RCC 7860 (cell line): ENCODE measurements at places on chromosomes 2 and 18.
A peak's percentile ranks its signal among the peaks of the same experiment; 100 is the strongest.

GRCh38 chr2:138712212-138712979 is 67.8 kb downstream of the NXPH2 start:
- peak; percentile 83 for DNase-seq

GRCh38 chr2:85024372-85025047 is 53.5 kb downstream of the KCMF1 start:
- no peak for DNase-seq

DNA sequence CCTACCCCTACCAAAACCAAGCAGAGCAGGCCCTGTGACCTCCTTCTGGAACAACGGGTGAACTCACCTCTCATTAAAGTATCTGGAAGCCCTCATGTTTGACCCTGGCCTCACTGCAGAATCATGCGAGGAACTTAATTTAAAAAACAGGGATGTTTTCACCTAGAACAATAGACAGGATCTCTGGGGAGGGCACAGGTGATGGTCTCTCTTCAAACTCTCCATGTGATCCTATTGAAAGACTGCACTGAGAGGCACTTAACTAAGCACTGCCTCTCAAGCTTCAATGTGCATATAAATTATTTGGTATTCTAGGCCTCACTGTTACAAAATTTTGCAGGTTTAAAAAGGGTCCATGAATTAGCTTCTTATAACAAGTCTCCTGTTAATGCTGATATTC is 7.5 kb downstream of the ZNF519 start:
- no peak for DNase-seq

DNA sequence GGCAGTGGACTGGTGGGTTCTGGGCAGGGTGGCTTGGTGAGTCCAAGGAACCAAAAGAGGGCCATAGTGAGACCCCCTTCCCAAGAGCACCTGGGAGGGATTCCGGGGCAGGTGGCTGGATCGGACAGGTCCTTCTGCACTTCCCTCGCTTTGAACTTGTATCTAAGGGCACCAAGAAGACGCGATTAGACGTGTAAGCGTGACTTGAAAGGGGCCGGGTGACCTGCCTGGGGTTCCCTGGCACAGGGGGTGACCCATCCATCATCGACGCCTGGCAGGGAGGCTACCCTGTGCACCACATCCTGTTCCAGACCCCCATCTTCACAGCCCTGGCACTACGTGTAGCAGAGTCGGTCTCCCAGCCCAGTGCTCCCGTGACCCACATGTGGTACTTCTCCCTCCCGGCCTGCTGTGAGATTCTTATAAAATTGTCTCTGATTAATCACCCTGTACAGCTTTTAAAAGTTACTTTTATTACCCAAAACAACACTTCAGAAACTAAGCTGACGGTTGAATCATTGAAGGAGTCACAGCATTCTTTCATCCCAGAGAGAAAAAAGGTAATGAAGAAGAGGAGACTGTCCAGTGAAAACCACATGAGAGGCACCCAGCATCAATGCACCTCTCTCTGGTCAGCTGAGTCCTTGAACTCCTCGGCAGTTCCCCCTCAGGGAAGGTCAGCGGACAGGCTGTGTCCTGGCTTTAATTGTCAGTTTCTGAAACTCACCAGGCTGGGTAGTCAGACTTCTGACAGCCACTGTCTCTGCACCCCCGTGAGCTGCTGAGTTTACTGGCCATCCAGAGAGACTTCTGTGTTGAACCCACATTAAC is 13.0 kb downstream of the SH3BP4 start:
- peak; percentile 47 for DNase-seq

DNA sequence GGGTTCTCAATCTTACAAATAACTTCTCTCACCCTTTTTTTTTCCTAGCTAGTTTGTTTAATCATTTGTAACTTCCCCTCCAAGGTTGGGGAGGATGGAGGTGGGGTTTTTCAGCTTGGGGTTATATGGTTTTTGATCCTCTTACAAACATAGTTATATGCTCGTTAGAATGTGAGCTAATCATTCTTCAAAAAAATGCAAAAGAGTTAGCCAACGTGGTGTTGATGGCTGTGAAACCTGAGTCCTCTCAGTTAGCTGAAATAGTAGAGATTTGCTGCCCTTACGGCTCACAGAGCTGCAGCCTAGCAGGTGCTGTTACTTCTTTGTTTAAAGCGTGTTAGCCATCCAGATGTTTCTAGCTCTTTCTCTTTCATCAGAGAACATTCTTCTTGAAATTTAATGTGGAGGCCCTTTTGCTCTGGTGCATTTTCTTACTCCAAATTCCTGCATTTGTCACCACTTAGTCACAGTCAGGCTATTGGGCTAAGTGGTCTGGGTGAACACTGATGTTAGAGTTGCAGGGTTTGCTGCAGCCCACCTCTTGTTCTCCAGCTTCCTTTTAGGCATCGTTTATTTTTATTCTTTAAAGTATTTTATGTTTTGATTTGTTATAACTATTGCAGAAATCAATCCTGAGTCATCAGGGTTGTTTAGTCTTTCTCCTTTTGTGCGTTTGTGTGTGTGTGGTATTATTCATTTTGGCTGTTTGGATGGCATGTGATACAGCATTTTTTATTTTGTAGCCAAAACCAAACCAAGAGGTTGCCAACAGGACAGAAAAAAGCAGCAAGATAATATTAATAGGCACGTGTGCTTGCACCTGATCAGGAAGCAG is 41.1 kb downstream of the LIMS1 start:
- peak; percentile 39 for DNase-seq

- no peak for DNase-seq
These were observed 61.8 kb downstream of the CXCR4 start for GRCh38 chr2:136055929-136056688.

- DNase-seq = no peak
These were observed 297.5 kb upstream of the RGPD4 start for GRCh38 chr2:107529146-107529545.

GRCh38 chr18:39375066-39375465 is 1809.5 kb upstream of the CELF4 start:
- DNase-seq = no peak

DNA sequence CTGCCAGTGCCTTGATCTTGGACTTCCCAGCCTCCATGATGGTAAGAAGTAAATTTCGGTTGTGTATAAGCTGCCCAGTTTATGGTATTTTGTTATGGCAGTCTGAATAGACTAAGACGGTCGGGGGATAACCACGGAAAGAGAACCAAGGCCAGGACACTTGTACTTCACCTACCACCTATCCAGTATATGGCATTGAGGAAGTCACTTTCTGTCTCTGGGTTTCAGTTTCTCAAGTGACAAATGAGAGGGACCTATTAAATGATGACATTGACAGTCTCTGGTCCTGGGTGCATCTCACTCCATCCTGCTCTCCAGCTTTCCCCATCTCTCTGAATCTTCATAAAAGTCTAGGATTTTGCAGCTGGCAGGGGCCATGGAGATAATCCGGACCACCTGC is 183.8 kb upstream of the MSH6 start:
- DNase-seq = no peak

- no peak for DNase-seq
These were observed 1036.5 kb upstream of the CNTNAP5 start for GRCh38 chr2:122988395-122989221.

GRCh38 chr2:72917877-72918553 is 696 bp downstream of the EMX1 start:
- DNase-seq = no peak

DNA sequence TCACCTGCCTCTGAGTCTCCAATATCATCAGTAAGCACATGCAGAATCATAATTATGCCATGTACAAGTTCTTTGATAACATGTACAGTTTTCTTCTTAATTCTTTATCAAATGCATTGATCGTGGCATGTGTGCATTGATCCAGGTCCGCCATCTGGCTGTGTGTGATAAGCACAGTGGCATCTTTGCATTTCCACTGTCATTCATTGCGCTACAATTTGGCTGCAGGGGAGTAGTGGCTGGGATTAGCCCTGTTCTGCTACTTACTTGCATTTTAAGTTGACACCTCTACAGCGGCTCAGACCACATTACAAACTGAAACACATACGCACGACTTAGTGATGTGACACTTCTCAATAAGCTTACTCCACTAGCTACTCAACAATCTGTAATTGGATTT is 83.6 kb upstream of the OTX1 start:
- DNase-seq = no peak

- DNase-seq = no peak
These were observed 752 bp downstream of the MGAT4A start for GRCh38 chr2:98730053-98730706.

GRCh38 chr2:21763501-21763900 is 639.7 kb downstream of the TDRD15 start:
- DNase-seq = no peak

GRCh38 chr2:168247341-168248261 is at the start of gene STK39:
Gene STK39 (minus strand): TSS chr2:168247595. CDS start chr2:168247435, 160 bp downstream.
- DNase-seq = peak; percentile 50

- no peak for DNase-seq
These were observed 36.7 kb upstream of the MAPK4 start for GRCh38 chr18:50523165-50523564.

DNA sequence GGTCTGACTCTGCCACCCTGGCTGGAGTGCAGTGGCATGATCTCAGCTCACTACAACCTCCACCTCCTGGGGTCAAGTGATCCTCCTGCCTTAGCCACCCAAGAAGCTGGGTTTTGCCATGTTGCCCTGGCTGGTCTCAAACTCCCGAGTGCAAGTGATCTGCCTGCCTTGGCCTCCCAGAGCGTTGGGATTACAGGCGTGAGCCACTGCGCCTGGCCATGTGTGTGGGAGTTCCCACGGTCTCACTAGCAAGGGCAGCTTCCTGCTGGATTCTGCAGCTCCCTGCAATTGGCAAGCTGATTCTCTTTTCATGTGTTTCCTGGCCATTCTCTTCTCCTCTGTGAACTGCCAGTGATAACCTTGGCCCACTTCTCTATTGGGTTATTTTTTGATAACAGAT is 84.0 kb downstream of the USP40 start:
- DNase-seq = no peak

- DNase-seq = no peak
These were observed 458.6 kb upstream of the FSIP2 start for GRCh38 chr2:185279999-185280398.

GRCh38 chr2:166163775-166164174 is 36.0 kb upstream of the SCN1A start:
- DNase-seq = no peak

DNA sequence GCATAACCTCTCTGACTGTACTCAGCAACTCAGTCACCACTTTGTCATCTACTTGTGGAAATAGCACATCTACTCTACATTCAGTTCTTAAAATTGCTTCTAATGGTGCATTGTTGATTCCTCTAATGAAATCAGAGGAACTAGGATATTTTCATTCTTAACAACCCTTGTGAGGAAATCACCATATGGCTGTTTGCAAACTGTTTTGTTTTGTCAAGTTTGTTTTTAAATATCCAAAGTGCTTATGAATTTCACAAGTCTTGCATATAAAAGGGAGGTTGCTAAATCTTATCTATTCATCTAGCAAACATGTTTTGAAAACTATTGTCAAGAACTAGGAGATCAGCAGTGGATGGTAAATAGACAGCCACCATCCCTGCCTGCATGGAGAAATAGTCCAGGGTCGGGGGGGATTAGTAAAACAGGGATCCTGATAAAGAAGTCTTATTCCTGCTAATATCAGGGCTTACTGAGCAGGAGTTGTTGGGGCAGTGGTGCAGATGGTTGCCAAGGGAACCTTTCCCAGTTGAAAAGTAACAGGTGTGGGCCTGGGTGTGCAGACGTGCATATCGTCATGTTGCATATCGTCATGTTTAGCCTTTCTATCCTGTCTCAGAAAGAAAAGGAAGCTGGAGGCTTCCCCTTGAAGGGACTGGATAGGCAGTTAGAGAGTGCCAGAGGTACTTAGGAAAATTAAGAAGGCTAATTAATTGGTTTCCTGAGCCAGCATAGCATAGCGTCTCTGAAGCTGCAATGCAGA is 7.5 kb upstream of the MYO3B start:
- no peak for DNase-seq

- no peak for DNase-seq
These were observed 50.1 kb upstream of the ASAP2 start for GRCh38 chr2:9156483-9156882.

GRCh38 chr2:170719810-170720209 is 4.7 kb downstream of the SP5 start:
- DNase-seq = no peak

- DNase-seq = peak; percentile 97
These were observed 294.9 kb downstream of the DYSF start for GRCh38 chr2:71748227-71748626.
